ENCODE measurements at places on chromosomes 2 and 18. TPM values are rescaled to one million over a fixed set of nuclear protein-coding genes. Genes with fewer than 3 reads are reported as not detected.

GRCh38 chr2:80288576-80288975 is 16.0 kb downstream of the LRRTM1 start:
- DNase-seq, result no peak

RNF152 gene
- total RNA-seq, result 88.8 TPM

IMP4 gene
- total RNA-seq, result 98.0 TPM

IL1RL2 gene
- 0.09 TPM for total RNA-seq

DNA sequence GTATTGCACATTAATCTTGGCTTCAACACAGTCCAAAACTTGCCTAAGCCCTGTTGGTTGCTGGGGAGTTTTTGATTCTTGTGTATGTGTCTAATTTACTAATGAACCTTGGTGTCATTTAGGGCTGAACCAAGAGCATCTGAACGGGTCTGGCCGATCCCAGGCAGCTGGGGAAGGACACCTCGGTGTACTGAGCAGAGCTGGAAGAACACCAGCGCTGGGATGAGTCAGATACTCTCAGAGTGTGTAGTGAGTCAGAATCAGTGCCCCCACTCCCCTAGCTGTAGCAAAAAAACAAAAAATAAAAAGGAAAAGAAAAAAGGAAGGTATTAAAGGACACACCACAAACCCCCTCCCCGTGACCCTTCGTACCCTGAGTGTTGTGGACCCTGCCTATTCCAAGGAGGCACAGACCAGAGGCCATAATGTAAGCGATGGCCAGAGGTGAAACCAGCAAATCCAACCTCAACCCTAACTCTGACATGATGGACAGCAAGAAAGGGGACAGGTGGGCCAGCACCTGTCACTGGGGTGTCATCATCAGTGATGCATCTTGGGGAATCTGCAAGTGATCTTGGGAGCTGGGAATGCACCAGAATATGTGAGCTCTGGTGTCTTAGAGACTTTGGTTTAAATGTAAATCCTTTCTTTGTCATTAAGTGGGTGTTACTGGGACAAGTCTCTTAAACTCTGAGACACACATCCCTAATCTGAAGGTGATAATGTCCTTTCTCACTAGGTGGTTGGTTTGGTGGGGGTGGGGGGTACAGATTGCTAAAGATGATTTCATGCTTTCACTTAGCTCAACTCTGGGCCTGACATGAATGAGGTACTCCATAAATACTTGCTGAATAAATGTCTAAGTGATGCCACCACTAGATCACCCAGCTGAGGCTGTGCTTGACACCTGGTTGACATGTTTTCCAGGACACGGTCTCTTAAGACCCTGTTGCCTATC is 34.2 kb upstream of the NCOA1 start:
- DNase-seq, result peak; percentile 65

COL4A3 gene
- total RNA-seq, result under 0.01 TPM

CD8B2 gene
- total RNA-seq, result not detected

GRCh38 chr2:112787729-112788393 is 3.6 kb upstream of the IL1A start:
- DNase-seq, result no peak

DNA sequence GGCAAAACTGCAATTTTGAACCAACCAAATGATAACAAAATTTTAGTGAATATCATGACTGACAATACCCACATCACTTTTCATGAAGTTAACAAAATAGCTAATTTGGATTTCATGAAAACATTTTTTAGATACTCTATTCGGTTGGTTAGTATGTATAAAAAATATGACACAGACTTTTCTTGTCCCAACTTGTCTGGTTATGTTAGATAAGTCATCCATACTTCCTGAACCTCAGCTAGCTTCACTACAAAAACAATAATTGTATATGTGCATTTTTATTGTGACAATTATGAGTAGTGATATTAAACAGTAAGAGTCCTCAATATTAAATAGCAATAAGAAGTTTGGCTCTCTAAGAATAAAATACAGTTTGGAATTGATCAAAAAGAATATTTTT is 408.1 kb upstream of the DSEL start:
- no peak for DNase-seq

POTEI gene
- 0.51 TPM for total RNA-seq
